ENCODE measurements at places on chromosomes 11 and 22.

DNA sequence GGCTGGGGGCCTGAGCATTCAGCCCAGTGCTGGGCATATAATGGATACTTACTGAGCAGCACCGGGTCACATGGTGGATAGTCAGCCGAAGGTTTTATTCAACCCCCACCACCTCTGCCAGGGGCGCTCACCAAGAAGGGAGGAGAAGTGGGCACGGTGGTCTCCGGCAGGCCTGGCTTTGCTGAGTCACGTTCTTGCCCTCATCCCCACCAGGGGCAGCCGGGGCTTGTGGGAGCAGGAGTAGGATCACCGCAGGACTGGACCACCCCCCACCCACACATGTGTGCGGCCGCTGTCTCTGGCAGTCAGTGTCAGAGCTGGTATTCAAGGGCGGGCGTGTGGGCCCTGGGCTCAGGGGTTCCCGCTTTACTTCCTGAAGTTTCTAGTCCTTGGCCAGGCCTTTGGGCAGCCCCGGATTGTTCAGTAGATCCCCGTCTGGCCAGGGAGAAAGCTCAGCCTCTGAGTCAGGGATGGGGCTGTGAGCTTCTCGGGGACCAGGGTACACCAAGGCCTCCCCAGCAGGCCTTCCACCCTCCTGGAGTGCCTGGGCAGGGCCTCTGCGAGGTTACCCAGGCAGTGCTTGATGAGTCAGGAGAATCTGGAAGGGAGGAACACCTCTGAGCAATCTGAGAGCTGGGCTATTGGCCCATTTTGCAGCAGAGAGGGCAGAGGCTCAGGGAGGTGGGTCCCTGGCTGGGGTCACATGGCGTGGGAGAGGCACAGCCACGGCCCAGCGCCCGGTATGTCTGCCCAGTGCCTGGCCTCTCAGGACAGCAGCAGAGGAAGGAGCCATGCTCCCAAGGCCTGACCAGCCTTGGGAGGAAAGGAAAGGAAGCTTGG, 60.6 kb downstream of the RTL6 start:
- DNase-seq = no peak

DNA sequence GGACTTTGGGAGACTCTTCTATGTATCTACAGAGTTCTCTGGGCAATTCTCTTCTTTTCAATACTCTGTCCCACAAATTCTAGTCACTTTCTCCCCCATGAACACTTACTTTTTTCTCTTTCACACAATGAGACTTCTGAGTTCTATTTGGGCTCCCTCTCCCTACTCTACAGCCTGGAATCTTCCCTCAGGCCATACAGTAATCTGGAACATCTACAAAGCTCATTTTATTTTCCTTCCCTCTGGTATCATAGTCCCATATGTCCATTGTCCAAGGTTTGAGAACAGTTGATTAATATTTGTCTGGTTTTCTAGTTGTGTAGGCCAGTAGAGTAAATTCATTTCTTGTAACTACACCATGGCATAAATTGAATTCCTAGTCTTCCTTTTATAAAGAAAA, 544.6 kb upstream of the RAG2 start:
- no peak for DNase-seq

DNA sequence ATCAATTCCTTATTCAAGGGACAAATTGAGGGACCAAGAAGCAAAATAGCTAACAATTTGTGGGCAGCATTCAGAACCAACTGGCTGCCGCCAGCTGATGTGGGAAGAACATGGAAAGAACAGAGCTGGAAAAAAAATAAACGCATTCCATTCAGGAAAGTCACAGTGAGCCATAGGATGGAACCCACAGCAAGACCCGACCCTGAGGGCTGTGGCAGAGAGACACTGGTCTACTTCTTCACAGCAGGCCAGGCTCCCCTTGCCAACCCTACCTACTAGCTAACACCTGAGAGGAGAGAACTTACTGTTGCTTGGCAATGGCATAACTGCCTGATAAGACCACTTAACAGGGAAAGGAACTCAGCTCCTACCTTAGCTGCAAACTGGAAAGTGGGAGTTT, 123.5 kb upstream of the APOA1 start:
- no peak for DNase-seq

- DNase-seq = no peak
Observed at GRCh38 chr22:39466228-39467006, 9.6 kb downstream of the MGAT3 start.

GRCh38 chr11:70531281-70532065, 133.1 kb downstream of the CTTN start:
- DNase-seq = no peak

GRCh38 chr11:100459811-100460210, 227.3 kb upstream of the ARHGAP42 start:
- DNase-seq = no peak

DNA sequence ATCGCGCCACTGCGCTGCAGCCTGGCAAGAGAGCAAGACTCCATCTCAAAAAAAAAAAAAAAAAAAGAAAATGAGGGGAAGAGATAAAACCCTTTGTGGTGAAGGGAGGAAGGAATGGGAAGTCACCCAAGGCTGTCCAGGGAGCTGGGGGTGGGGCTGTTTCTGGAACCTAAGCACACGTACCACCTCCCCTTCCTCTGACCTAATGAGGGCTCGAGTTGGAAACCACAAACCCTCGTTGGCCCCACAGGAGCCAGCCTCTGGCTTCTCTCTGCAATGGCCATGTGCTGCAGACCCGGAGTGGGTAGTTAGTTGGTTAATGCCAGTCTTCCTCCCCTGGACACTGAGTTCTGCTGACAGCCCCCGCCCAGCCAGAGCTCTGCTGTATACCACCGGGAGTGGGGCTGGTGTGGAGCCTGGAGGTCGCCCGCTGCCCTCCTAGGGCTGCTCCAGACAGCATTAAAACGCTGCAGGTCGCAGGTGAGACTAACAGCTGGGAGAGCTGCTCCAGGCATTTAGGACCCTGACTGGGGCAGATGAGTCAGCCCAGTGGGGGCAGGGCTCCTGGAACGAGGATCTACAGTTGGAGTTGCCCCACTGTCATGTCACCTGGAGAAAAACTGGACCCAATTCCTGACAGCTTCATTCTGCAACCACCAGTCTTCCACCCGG, at the start of gene LGALS12:
LGALS12 (plus strand) TSS at position 228 of the 672 bp plus-strand sequence; CDS start at position 603, 375 bp downstream.
- DNase-seq = no peak
